Stimulated activated naive CD4-positive, alpha-beta T cell treated with Interleukin-2 at 50 U/mL for 16 hours (primary cell): ENCODE measurements at places on chromosomes 5 and 9.

GRCh38 chr9:70668751-70669150 lies 254.3 kb upstream of the KLF9 start:
- DNase-seq, result no peak

DNA sequence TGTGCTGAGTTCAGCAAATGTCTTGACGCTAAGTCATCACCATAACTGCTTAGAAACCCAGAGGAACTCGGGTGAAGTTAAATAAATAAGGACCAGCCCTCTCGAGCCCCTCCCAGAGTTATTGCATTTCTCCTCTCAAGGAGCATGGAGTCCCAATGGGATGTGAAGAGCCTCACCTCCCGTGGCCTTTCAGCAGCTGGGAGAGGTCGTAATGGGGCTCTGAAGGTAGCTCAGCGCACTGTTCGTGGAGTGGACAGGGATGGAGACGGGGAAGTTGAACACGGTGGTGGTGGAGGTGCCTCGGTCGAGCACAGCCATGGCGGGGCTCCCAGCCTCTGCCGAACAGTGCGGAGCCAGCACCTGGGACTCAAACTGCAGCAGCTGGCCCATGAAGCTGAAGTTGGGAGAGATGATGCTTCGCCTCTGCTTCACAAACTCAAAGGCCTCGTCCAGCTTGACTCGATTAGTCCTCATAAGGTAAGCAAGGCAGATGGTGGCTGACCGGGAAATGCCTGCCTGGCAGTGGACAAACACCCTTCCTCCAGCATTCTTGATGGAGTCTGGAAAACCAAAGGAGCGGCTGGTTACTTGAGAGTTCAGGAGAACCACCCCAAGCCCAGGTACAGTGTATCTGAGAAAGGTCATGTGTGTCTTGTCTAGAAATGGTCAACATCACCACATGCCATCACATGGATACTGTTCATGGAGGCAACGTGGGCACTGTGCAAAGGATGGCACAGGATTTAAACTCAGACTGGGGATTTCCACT lies 2.2 kb downstream of the DUSP1 start:
- no peak for DNase-seq

GRCh38 chr5:52449516-52449915 lies 338.2 kb upstream of the ITGA1 start:
- no peak for DNase-seq

- no peak for DNase-seq
Observed at GRCh38 chr5:74938250-74938933, 72.2 kb upstream of the FAM169A start.

- no peak for DNase-seq
Observed at GRCh38 chr9:124006448-124007361, 4.9 kb upstream of the LHX2 start.

- no peak for DNase-seq
Observed at GRCh38 chr5:32420506-32420905, 24.0 kb downstream of the ZFR start.

- DNase-seq, result no peak
Observed at GRCh38 chr5:67206461-67206860, 9.9 kb upstream of the CD180 start.

DNA sequence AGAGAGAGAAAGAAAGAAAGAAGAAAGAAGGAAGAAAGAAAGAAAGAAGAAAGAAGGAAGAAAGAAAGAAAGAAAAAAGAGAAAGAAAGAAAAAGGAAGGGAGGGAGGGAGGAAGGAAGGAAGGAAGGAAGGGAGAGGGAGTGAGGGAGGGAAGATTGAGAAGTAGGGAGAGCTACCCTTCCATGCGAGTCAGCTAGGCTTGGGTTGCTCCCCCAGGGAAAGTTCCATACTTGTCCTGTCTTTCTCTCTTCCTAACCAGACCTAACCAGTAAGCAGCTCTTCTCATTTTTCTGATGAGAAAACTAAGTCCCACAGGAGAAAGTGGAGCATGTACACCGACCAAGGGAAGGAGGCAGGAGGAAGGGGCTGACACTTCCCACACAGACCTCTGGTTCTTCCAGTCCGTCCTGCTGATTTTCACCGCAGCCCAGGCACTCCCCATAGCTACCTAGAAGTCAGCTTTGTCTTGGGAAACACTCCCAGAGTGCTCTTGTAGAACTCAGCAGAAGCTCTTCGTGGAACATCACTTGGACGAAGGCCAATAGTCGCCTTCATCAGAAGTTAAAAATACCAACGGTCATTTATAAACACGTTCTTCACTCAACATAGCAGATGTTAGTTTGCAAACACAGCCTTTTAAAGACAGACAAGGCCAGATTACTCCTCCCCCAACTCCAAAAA lies 29.0 kb upstream of the ENTREP1 start:
- no peak for DNase-seq
